ENCODE measurements at places on chromosomes 4 and X.
A peak's percentile ranks its signal among the peaks of the same experiment; 100 is the strongest.

- no peak for DNase-seq
These were observed 54.0 kb downstream of the SNX25 start for GRCh38 chr4:185263419-185263818.

DNA sequence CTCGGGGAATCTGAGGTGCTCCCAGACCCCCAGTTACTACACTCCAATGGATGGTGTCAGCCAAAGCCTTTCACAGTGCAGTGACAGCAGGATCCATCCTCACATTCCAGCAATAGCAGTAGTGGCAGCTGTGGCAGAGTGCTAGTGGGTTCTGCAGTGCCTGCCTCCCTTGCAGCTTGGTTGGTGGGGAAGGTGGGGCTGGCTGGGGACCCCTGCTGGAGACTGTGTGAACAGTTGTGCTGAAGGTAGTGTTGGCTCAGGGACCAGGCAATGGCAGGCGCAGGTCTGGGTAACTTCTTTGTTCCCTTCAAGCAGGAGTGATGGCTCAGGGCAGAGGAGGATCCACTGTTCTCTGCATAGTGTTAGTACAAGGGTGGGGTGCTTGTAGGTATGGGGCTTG lies 343.7 kb upstream of the TRAM1L1 start:
- no peak for DNase-seq

- DNase-seq = no peak
These were observed 144.9 kb downstream of the ANXA5 start for GRCh38 chr4:121551881-121552280.

DNA sequence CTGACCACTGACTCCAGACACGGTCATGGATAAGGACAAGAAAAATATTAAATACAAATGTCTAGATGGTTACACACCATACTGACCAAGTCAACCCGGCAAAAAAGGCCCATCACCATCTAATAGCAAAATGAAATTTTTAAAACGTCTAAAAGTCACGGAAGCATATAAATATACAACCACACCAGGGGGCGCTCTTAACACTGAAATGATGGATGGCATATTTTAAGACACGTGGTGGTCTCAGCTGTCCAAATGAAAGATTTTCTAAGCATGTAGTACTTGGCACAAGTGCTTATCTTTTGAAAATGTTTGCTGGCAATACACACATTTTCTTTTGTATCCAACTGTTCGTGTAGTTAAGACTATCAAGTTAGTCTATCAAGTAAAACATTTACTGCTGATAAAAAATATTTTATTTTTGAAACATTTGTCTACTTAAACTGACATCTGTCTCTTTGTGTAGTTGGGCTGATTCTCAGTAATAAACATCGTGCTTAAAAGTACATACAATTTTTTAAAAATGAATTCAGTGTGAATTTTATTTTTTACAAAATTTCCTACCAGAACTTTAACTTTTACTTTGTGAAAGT lies 64.6 kb downstream of the COX7B2 start:
- peak; percentile 8 for DNase-seq

GRCh38 chr4:93317561-93317960 lies 511.0 kb upstream of the ATOH1 start:
- DNase-seq = no peak

DNA sequence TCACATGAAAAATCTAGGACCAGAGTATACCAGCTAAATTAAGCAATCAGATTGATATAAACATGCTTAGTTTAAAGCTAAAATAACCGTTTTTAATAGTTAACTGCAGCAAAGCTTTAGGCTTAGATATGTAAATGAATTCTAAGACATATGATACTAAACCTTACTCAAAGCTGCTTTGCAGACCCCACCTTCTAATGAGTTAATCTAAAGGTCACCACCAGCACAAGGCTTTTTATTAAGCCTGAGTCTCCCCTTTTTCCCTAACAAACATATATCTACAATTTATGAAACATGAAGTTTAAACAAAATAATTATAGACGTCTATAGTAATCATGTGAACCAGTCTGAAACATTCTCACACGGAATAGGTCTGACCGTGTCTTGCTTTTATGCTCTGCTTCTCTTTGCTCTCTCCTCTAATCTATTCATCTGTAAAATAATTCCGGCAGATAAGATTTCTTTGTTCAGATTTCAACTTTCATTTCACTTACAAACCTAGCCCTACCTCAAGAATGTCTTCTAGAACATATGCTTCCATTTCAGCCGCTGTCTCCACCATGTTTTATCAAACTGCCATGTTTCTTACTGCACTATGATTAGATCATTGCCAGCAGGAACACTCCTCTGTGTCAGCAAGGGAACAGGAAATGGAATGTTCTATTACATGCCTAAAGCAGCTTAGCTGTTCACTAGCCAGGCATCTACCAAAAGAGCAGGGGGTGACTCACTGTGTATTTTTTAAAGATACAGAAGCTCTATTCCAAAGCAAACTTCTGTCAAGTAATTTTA lies 35.9 kb downstream of the ANKRD17 start:
- peak; percentile 81 for DNase-seq

GRCh38 chr4:60934566-60935295 lies 265.4 kb upstream of the ADGRL3 start:
- DNase-seq = no peak

DNA sequence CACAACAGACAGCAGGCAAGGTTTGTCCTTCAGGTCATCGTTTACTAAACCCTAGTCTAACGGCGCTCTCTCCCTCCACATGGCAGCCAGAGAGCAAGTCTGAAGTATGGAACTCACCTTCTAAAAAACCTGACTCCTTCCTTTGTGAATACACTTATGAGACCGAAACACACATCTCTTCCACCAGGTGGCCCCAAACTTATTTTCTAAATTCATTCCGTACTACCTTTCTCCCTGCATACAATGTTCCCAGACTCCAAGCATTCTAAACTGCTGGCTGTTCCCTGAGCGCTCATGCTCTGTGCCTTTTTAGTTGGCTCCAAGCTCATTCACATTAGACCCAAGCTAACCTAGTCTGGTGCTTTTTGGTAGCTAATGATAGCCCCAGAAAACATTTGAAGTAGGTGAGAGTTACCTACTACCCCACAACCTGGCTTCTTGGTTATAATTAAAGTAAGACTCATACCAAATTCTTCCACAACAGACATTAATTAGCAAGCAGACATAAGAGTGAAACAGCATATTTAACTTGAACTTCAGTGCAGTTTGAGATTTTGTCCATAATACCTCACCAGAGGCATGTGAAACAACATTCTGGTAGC lies 67.6 kb upstream of the DCLK2 start:
- DNase-seq = peak; percentile 37

- no peak for DNase-seq
These were observed 382.0 kb upstream of the NOCT start for GRCh38 chr4:138633580-138633904.

DNA sequence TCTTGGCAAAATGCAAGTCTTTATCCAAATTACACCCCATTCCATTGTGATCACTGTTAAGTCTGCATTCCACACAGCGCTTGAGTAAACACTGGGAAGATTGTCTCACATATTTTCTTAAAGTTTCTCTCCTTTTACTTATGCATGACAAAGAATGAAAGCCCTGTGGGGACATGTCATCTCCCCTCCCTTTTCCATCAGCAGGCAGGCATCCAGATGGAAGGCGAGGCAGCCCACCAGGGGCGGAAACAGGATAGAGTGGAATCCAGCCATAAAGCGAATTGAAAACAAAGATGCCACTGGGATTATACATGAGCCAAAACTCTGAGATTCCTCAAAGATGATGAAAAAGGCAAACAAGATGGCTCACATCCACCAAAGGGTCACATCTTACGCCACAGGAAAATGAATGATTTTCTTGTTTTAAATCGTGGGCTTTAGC lies 78.2 kb downstream of the AFAP1 start:
- no peak for DNase-seq

- no peak for DNase-seq
These were observed 1837.0 kb upstream of the PCDH7 start for GRCh38 chr4:28883211-28883610.

- DNase-seq = no peak
These were observed 68.0 kb downstream of the ADRA2C start for GRCh38 chr4:3834186-3834662.

DNA sequence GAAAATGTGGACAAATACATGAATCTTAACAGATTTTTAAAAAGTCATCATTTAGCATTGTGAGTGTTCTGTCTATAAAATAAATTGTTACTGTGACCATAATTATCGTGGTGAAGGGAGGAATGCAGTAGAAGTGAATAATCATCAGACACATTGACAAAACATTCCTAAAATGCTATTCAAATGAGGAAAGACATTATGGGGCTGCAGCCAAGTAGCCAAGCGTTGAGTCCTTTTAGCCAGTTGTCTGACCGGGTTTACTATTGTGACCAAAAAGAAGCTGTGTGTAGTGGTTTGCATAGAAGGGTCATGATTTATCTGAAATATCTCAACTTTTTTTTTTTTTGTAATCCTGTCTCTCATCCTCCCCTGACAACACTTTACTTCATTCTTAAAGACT lies 19.5 kb downstream of the WWC2 start:
- no peak for DNase-seq

DNA sequence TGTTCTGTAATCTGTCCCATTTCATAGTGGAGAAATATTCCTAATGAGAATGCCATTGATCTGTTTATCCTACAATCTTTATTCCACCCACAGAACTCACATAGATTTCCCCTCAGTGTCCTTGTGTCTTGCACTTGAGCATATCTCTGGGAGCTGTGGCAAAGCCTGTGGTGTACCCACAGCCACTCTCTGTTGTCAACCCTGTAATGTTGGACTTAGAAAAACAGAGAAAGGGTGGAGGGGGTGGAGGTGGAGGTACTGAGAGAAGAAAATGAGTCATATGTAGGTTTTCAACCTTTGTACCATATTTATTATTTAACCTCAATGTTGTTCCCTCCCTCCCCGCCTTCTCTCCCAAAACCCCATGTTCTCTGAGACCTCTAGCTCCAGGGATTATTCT lies 46.9 kb upstream of the TLL1 start:
- DNase-seq = no peak

- no peak for DNase-seq
These were observed 260.7 kb downstream of the COL25A1 start for GRCh38 chr4:109041463-109042360.

- no peak for DNase-seq
These were observed 26.3 kb upstream of the PPP2R2C start for GRCh38 chr4:6498511-6499237.

DNA sequence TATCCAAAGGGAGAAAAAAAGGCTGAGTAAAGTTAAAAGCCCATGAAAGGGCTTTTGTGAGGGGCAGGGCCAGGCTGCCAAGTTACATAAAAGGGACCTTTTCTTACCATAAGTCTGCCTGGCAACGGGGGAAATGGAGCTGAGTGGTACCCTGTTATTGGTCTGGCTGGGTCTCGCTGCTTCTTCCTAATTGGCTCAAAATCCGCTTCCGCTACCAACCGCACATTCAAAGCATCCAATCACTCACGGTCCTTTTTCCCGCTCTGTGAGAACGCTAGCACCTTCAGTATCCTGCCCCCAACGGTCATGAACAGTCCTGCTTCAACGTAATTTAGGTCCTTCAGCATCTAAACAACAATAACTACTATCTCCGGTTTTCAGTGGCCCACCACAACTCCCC lies 611 bp downstream of the TEX11 start:
- DNase-seq = no peak

- DNase-seq = peak; percentile 23
These were observed 211.7 kb upstream of the AGTR2 start for GRCh38 chrX:115958687-115959359.

DNA sequence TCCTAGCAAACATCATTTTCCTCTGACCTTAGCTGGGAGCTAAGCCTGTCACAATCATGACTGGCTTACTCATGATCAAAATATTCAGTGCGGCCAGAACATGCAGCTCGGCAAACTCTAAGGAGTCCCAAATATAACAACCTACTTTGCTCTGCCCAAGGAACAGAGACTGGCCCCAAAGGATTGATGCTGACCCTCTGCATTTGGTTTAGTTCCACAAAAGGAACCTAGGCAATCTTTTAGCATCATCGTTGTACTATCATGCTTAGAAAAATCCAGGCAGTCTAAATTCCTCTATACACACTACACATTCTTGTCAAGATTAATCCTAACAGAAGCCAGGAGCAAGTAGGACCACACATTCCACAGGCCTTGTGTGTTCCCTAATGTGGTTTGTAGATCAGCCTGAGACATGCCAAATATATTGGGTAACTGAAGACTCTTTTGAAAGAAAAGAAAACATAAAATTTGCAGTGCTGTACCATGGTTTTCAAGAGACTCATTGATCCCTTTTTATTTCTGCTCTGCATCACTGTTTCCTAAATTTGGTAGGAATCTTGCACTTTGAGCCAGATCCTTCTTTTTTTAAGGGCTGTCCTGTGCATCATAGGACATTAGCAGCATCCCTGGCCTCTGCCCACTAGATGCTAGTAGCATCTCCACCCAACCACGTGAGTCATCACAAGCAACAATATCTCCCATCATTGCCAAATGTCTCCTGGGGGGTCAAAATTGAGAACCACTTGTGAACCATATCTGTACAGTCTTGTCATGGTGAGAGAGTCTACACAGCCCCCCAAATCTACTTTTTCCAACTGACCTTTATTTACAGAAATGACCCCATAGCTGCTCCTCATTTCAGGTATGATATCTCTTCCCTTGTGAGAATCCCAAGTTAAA lies 17.6 kb upstream of the CC2D2A start:
- no peak for DNase-seq

GRCh38 chrX:131235768-131236545 lies 53.1 kb downstream of the IGSF1 start:
- DNase-seq = no peak

DNA sequence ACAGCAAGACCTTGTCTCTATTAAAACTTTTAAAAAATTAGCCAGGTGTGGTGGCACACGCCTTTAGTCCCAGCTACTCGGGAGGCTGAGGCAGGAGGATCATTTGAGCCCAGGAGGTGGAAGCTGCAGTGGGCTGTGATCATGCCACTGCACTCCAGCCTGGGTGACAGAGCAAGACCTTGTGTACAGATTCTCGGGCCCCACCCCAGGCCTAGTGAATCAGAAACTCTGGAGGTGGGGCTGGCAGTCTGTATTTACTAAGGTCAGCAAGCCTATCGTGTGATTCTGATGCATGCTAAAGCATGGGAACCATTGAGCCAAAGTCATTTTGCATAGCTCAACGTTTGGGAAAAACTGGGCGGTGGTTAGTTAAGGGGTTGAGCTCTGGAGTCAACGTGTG lies 3.5 kb downstream of the S100G start:
- no peak for DNase-seq

- DNase-seq = no peak
These were observed 514 bp downstream of the FANCB start for GRCh38 chrX:14872355-14872754.

DNA sequence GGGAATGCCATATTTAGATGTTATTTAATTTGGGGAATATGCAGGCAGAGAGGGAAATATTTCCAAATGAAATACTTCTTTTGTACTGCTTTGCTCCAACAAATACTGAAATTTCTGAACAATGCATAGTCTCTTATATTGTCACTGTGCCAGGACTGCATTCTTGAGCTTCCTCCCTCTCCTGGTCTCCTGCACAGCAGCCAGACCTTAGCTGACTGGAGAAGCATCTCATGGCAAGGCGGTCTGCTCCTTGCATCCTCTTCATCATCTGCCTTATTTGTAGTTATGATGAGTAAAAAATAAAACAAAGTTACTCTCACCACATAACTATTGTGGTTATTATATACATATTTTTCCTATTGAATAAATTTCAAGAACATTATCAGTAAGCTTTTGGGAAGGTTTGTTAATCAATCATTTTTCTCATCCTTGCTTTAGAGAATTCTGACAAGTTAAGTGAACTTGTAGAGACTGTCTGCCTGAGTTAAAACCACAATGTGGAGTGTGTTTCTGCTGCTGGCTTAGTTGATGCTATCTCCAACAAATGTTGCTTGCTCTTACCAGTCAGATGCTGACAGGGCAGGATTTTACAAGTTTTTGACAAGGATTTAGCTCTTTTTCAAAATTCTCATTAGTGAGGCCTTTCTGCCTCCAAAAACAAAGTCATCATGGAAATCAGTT lies 153.6 kb downstream of the SOWAHB start:
- DNase-seq = no peak

GRCh38 chr4:17535906-17536305 lies 20.9 kb downstream of the CLRN2 start:
- DNase-seq = no peak
